ENCODE measurements at places on chromosomes 3 and 15.

GRCh38 chr15:96320703-96321638 is 9.5 kb upstream of the NR2F2 start:
- no peak for DNase-seq

- DNase-seq: no peak
These were observed 23.1 kb upstream of the BSN start for GRCh38 chr3:49531218-49531617.

GRCh38 chr3:106001923-106002322 is 133.1 kb upstream of the CBLB start:
- no peak for DNase-seq

GRCh38 chr3:118587037-118587741 is 447.5 kb downstream of the IGSF11 start:
- no peak for DNase-seq

GRCh38 chr3:71987828-71988227 is 202.9 kb upstream of the PROK2 start:
- no peak for DNase-seq

DNA sequence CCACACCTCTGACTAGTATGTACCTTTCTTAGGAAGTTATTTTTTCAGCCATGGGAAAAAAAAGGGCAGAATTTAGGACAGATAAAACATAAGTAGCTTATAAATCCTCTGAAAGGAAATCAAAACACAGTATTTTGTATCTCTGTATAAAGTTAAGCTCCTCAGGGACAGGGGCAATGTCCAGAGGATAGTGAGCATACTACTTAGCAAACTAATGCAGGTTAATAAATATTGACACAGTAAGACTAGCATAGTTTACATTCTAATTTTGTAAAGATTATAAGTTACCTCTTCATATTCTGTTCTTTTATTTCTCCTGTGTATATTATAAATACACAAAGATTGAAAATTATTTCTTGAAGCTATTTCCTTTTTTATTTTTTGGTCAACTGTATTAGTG is 2.1 kb downstream of the UBE3A start:
- no peak for DNase-seq

GRCh38 chr15:48898032-48898431 is 20.1 kb downstream of the EID1 start:
- no peak for DNase-seq

GRCh38 chr3:150251187-150252062 is 156.7 kb upstream of the TSC22D2 start:
- no peak for DNase-seq

GRCh38 chr3:63922491-63923199 is 10.5 kb upstream of the SCAANT1 start:
- DNase-seq: no peak

GRCh38 chr3:38490281-38491030 is 5.7 kb upstream of the EXOG start:
- no peak for DNase-seq

DNA sequence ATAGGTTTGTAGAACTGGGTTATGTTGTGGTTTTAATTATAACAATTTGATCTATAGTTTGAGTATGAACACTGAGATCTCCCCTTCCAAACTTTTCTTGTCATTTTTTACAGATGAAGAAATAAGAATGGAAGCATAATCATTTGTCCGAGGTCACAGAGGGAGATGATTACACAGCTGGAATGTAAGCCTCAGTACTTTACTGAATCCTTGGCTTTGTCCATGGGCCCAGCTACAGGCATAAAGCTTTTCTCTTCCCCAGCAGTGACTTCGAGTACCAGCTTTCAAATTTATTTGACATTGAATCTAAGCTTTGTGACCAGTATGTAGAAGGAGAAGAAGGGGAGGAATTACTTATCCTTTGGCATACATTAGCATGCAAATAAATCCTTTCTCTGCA is 80.9 kb upstream of the DCBLD2 start:
- DNase-seq: no peak

- DNase-seq: peak; percentile 3
These were observed 829 bp downstream of the RNF7 start for GRCh38 chr3:141738891-141739363.

GRCh38 chr3:155712008-155712407 is 32.9 kb downstream of the PLCH1 start:
- no peak for DNase-seq

- peak; percentile 64 for DNase-seq
These were observed 82.0 kb upstream of the LMOD3 start for GRCh38 chr3:69204315-69204957.

DNA sequence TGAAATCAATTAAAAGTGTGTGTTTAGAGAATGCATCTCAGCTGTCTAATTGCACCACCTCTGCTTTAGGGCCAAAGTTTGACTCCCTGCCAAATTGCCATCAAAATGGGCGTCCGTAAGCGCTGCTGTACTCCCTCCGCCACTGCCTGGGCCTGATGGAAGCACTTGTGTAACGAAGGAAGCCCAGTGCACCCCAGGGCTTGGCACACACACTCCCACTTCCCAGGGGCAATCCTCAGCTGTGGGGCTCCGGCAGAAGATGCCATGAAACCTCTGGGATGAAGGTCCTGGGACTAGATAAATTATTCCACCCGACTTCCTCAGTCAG is 137.8 kb downstream of the RORA start:
- no peak for DNase-seq

- DNase-seq: no peak
These were observed 69.6 kb downstream of the ERC2 start for GRCh38 chr3:56398659-56399058.
